ENCODE measurements at places on chromosomes 7 and 10. TPM values are rescaled to one million over a fixed set of nuclear protein-coding genes. Genes with fewer than 3 reads are reported as not detected.

DNA sequence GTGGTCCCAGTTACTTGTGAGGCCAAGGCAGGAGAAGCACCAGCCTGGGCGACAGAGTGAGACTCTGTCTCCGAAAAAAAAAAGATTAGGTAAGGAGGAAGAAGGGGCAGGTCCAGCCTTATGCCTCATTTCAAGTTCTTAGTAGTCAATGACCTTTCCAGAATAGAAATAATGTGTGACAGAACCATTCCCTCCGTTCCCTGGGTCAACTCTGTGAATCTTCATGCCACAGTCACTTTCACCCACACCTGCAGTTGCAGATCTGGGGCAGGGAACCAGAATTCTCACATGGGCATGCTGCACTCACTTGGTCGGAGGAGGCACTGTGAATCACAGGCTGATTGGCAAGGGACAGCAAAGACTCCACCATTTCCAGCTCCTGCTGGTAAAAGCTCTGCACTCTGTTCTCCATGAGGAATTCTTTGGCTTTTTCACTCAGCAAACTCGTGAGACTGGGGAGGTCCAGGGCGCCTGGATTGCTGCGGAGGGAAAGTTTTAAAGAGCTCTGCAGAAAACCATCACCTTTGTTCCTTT lies 20.7 kb downstream of the STN1 start:
- DNase-seq: no peak

- DNase-seq: no peak
Observed at GRCh38 chr7:95517458-95517857, 31.7 kb downstream of the ASB4 start.

Gene TEX47
- not detected for total RNA-seq

DNA sequence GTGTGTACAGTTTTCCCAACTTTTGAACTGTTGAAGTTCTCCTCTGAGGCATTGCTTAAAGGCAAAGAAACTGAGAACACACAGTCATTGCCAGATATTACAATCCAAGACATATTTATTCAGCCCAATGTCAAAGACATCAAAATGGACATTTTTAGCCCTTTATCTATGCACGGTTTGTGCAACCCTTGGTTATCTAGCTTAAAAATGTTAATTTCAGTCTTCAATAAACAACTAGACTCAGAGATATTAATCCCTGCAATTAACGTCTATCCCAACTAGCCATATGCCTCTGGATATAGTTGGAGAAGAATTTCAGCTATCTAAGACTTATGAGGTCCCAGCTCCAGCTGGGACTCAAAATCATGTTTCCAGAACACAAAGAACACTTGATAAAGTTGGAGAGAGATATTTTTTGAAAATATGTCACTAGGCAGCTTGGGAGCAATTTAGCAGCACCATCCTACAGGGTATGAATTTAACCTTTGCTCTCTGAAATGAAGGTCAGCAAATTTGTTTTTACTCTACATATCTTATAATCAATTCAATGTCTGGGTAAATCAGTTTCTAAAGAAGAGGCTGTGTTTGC lies 357.0 kb downstream of the RNLS start:
- DNase-seq: no peak

GRCh38 chr10:73126343-73126742 lies 16.1 kb downstream of the NUDT13 start:
- no peak for DNase-seq
